Endothelial cell (in vitro differentiated cells): ENCODE measurements at places on chromosomes 12 and 14.

DNA sequence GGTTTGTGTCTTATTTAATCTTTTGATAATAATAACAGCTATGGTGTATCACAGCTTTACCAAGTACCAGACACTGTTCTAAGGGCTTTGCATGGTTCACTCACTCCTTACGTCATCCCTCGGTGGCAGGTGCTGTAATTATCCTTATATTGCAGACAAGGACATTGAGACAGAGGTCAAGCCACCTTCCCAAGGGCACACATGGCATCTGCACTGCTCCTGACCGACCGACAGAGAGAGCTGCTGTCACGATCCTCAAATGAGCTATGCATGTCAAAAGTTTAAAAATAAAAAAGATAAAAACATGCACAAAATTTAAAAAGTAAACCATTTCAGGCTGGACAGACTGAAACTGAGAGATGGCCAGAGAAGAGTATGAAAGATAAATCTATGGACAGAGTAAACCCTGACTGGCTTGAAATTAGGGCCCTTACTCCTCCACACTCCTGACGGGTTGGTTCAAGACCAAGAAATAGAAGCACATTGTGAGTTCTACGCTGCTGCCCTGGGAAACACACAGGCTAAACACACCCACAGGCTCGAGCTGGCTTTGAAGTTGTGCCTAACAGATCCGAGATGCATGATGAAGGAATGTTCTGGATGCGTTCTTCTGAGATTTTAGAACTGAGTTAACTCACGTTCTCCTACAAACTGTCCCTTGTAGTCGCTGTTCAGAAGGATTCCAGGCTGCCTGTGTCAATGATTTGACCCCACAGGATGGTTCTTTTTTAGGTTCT is 268.7 kb downstream of the ZFP36L1 start:
- DNase-seq = no peak

DNA sequence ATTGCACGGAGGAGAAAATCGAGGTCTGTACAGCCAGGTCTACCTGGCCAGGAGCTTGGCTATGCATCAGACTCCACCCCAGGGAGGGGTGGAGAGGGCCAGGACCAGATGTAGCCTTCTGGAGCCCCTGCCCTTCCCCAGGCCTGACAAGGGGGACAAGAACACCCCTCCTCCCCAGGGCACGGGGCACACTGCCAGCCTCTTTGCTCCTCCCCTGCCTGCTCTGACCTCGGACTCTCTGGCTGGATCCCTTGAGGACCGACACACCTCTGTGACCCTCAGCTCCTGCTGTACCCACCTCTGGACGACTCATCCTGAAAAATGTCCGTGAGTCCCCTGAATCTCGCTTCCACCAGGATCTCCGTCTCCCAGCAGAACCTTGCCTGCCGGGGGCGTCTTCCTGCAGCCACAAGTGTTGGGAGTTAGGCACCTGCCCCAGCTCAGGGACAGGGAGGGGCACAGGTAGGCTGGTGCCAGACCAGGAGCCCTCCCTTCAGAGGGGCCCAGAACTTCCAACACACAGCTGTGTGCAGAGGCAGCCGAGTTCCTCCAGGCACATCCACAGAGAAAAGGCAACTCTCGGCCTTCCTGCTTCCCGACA is 21.8 kb downstream of the AHNAK2 start:
- DNase-seq = no peak

- DNase-seq = no peak
Observed at GRCh38 chr12:31967539-31967938, 8.3 kb downstream of the RESF1 start.

DNA sequence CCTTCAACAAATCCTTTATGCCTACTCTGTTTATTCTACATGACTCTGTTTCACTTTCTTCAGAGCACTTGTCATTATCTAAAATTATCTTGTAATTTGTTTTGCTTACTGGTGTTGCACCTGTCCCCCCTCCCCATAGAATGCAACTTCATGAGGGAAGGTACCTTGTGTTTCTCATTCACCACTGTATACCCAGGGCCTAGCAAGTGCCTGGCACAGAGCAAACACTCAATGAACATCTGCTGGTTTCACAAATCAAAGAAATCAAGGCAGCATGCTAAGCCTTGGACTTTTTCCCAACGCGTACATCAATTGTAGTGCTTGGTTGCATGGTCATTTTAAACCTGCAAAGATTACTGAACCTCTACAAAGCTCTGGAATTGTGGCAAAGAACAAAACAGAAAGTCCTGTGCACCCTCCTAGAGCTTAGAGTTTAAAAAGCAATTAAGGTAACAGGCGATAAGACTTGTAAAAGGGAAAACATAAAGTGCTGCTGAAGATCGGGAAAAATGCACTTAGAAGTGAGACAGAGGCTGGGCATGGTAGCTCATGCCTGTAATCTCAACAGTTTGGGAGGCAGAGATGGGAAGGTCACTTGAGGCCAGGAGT is 479.1 kb downstream of the MED13L start:
- DNase-seq = no peak

DNA sequence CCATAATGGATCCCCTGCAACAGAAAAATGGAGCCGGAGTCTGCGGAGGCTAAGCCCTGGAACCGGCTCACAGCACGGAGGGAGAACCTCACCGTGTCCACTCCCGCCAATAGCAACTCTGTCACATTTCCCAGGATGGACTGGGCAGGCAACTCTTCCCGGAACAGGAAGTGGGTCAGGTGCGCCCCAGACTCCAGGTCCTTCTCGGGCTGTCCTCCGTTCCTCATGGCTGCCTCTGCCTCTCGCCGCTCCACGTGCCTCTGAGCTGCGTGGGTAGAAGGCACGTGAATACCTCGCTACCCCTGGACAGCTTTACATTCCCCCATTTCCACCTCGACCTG is 2.2 kb downstream of the CYP27B1 start:
- DNase-seq = no peak

DNA sequence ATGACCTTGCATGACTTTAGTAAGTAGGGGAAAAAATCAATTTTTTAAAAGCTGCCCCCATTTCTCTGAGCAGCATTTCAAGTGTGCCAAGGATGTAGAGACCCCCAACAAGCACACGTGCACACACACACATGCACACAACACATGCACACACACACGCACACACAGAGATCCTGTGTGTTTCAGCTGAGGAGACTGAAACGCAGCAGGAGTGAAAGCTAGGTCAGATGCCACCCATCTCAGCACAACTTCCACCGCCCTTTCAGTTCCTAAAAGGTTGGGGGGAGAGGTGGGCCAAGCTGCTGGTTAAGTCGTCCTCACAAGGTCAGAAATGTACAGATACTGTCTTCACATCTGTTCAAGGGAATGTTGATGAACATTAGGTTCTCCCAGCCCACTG is 13.9 kb downstream of the MYL2 start:
- DNase-seq = no peak

DNA sequence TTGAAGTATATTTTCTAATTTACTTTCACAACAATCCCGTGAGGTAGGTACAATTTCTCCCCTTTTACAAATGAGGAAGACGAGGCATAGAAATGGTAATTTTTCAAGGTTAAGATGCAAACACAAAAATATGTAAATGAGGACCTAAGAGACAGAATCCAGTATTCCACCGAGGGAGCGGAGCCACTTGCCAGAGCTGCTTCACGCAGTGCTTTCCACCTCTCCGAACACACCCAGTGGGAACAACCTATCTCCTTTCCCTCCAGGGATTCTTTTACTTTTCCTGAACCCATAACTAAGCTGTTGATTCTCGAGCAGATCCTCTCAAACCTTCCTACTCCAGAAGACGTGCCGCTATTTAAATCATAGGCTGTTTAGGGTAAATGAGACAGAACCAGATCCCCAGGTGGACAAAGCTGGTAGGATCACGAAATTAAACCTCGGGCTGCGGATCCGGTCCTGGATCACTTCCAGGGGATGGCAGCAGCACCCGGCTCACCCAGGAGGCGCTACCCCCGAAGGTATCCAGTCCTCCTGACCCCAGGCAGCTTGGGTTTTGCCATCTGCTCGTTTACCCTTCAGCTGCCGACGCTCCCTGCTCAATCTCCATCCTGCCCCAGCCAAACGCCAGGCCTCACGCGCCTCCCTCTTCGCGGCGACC is 1.5 kb downstream of the DDHD1 start:
- peak; percentile 30 for DNase-seq

DNA sequence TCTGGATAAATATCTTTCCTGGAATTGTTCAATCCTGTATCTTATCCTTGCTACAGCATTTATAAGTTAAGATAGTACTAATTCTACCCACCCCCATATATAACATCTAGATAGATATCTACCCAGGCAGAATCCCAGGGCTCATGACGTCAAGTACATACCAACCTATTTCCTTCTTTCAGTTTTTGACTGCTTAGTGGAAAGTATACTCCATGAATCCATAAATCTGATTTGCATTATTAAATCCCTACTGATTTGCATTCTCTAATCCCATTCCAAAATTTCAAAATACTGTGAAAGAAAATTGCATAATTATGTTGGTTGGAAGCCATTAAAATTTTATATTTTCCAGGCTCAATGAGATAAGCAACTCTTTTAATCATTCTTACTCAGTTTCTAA is 111.7 kb downstream of the KITLG start:
- no peak for DNase-seq

GRCh38 chr12:27905285-27906126 is 67.0 kb downstream of the PTHLH start:
- DNase-seq = no peak

- no peak for DNase-seq
Observed at GRCh38 chr12:1993871-1994371, 10.3 kb downstream of the DCP1B start.

DNA sequence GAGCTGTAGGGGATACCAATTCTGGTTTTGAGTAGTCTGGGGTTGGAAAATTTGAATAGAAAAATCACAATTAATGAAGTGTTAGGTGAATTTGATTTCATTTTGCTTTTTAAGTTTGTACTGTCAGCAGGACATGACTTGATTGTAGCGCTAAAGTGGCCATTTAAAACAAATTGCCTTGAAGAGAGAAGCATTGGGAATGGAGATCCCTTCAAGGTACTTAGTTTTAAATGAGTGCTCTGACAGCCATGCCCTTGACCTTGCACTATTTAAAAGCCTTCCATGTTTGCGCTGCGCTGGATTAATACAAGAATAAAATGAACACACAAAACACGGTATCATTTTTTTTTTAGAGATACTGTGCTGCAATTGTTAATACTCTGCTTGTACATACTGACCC is 345.9 kb downstream of the NAV3 start:
- DNase-seq = no peak

DNA sequence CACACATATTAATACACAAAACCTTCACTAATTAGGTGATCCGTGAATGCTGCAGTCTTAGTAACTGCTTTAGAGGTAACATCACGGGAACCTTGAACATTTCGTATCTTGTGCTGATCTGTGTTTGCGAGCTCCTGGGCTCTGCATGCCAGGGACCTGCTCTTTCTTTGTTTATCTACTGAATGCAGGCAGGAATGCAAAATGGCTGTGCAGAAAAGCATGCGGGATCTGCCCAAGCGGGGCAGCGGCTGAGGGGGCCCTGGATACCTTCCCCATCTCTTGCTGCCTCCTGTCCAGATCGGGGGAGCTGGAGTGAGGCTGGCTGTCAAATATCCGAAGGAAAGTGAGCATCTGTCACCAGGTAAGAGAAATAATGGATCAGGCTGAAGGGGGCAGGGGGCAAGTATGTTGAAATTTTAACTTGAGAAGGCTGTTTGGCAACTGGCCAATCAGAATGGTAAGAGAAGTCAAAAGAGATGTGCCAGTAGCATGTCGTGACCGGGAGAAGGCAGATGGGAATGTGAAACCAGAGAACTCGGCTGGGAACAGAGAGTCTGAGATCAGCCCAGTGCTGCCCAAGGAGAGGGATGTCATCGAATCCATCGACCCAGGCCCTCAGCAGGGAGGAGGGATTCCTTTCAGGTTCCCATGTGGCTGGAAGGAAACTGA is 191.4 kb downstream of the TTC7B start:
- DNase-seq = no peak

- DNase-seq = no peak
Observed at GRCh38 chr14:24463884-24464785, 21.6 kb upstream of the SDR39U1 start.

DNA sequence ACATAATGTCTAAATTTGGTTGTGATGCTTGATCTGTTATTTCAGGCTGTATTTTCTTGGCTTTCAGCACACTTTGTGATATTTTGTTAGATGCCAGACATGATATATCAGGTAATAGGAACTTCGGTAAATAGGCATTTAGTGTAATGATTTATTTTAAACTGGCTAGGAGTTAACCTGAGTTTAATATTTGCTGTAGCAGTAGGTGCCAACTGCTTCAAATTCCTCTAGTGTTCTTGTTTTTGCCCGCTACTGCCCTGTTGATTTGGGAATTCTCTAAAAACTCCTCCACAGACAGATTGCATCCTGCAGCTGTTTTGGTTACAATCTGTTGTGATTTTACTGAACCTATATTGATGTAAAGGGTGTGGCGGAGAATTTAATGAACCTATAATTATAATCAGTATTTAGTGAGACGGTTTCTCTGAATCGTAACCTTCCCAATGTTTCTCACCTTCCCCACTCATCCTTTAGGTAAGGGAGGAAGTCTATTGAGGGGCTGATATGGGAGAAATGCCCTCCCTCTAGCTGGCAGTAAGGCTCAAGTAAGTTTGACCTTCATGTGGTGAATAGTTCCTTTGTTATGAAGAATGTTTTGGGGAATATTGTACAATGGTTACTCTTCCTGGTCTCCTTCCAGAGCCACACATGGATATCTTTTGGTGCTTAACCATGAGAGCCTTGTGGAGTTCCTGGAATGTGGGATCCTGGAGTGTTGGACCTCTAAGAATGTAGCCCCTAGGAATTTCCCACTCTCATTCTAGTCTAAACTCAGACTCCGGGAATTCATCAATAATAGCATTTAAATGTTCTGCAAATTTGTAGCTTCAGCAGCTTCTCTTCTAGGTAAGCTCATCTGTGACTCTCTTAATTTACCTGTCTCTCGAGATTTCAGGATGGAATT is 634.1 kb downstream of the FSCB start:
- DNase-seq = no peak

GRCh38 chr12:6884539-6884938 is 11.4 kb upstream of the SPSB2 start:
- no peak for DNase-seq

- DNase-seq = no peak
Observed at GRCh38 chr12:113910751-113911272, 55.3 kb downstream of the RBM19 start.

GRCh38 chr12:15270591-15270990 is 49.4 kb upstream of the RERG start:
- DNase-seq = no peak

DNA sequence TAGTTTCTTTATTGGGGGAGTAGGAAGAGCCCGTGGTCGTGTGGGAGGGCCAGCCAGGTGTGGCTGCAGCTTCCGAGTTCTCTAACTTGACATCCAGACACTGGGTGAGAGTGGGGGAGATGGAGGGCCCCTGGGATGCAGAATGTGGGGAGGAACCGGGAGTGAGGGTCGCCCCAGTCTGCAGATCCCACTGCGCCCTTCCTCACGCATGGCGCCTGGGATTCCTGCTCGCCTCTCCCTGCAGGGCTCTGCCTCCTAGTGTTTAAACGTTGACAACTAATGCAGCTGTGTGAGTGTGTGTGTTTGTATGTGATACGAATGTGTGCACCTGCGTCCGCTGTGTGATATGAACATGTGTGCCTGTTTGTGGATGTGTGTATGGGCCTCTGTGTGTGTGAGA is 34.6 kb downstream of the FZD10 start:
- no peak for DNase-seq
